Panc1 (cell line): ENCODE measurements at places on chromosomes 1 and 21.

GRCh38 chr1:241270016-241270415 is 87.0 kb downstream of the RGS7 start:
- no peak for DNase-seq

DNA sequence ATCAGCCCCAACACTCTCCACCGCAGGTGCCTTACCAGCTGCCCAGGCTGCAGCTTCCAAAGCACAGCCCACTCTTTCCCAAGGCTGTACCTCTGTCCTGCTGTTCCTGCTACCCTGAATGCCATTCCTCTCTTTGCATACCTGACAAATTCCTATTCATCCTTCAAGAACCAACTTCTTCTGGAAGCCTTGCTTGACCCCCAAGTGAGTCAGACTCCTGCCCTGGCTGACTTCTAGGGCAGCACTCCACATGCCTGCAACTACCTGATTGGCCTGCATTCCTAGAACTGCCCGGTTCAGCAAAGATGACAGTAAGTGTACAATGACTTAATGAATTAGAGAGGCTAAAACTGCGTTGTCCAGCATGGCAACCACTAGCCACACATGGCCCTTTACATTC is 20.8 kb upstream of the PDZK1IP1 start:
- no peak for DNase-seq

DNA sequence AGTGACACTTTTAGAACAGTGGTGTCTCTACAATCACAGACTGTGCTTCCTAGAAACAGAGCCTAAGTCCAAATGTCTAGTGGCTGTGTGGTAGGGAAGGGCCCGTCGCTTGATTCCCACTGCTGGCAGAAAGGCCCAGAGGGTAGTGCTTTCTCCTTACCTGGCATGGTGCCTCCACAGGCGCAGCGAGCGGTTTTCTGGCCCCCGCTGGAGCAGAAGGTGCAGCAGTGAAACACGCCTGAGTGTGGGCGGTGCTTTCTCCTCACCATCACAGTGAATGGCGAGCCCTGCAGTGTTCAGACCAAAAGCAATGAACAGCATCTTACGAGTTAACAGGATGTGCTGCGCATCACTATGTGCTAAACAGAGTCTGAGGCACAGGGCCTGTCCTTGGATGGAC is 8.3 kb downstream of the TRIM45 start:
- DNase-seq, result no peak

- DNase-seq, result no peak
These were observed 352.4 kb upstream of the RUNX1 start for GRCh38 chr21:35401476-35401875.

DNA sequence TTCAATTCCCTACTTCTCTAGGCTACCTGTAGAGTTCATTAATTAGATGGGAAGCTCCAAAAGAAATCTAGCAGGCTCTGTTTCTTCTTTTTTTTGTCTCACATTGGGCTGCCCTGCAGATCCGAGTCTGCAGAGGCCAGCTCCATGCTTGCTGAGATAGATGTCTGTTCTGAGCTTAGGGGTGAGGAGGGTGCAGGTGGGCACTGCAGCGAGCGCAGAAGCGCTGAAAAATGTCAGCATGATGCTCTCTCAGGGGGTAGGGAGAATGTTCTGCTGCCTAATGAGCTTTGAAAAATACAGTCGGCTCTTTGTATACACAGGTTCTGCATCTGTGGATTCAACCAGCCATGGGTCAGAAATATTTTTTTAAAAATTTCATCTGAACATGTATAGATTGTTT is 56.8 kb upstream of the KCNA3 start:
- no peak for DNase-seq

- DNase-seq, result no peak
These were observed 8.0 kb downstream of the DHX9 start for GRCh38 chr1:182847105-182847504.

DNA sequence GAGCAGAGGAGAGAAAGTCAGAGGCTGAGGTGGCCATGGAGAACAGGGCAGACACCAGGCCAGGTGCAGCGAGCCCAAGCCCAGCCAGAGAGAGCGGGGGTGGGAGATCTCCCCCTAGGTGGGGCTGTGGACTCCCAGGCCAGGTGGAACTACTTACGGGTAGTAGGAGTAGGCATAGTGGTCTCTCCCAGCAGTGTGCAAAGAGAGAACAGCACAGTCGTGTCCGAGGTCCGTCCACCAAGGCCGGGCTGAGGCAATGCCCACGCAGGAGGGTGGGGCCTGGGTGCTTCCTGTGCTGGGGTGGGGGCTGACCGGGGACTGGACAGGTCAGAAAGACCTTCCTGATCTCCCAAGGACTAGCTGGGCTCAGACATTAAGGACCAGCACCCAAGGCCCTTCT is 263.7 kb downstream of the PTPRU start:
- DNase-seq, result no peak

GRCh38 chr1:39416609-39417008 is 74.8 kb upstream of the BMP8A start:
- DNase-seq, result no peak

DNA sequence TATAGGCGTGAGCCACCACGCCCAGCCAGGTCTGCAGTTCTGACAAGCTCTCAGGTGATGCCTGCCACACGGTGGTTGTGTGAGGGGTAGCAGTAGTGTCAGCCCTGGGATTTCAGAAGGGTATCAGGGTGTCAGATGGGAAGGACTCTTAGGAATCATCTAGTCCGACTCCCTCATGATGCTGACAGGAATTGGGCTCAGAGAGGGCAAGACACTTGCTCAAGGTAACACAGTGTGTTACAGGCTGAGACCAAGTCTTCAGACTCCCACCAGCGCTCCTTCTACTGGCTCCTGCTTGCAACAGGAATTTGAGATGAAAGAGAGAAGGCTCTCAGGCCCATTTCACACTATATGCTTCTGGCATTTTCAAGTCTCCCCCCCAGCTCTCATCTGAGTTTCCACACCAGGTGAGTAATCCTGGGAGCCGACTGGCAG is 6.9 kb downstream of the HTR1D start:
- no peak for DNase-seq

- no peak for DNase-seq
These were observed 407.0 kb downstream of the NPHP4 start for GRCh38 chr1:5585256-5585655.

DNA sequence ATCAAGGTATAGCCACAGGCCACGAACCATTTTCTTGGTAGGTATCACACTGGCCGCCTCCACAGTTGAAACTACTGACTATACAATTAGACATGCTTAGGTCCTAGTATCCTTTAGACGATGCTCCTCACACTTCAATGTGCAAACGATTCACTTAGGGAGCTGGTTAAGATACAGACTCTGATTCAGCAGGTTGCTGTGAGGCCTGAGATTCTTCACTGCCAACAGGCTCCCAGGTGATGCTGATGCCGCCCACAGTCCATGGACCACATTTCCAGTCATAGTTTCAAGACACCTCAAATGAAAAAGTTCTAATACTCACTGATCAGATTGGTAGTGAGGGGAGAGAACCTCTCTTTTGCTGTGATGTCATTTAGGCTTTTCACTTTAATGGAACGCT is 6.8 kb downstream of the ATP5PO start:
- DNase-seq, result no peak

- DNase-seq, result no peak
These were observed 137.4 kb downstream of the KAZN start for GRCh38 chr1:14735841-14736240.

DNA sequence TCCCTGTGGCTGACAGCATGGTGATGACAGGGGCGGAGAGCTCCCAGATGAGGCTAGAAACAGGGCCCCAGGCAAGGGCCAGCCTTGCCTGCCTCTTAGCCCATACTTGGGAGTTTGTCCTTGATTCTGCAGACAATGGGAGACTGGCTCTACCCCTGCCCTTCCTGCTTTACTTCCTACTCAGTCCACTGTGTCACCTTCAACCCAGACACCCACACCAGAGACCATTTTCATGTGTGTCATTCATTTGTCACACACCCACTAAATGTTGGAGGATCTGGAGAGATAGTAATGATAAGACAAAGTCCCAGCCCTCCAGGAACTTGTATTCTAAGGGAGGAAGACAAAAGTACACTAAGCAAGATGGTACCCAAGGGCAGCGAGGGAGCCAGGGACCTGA is 43.7 kb downstream of the SYT6 start:
- DNase-seq, result no peak

- DNase-seq, result no peak
These were observed 54.6 kb upstream of the SAMSN1 start for GRCh38 chr21:14600569-14601297.

DNA sequence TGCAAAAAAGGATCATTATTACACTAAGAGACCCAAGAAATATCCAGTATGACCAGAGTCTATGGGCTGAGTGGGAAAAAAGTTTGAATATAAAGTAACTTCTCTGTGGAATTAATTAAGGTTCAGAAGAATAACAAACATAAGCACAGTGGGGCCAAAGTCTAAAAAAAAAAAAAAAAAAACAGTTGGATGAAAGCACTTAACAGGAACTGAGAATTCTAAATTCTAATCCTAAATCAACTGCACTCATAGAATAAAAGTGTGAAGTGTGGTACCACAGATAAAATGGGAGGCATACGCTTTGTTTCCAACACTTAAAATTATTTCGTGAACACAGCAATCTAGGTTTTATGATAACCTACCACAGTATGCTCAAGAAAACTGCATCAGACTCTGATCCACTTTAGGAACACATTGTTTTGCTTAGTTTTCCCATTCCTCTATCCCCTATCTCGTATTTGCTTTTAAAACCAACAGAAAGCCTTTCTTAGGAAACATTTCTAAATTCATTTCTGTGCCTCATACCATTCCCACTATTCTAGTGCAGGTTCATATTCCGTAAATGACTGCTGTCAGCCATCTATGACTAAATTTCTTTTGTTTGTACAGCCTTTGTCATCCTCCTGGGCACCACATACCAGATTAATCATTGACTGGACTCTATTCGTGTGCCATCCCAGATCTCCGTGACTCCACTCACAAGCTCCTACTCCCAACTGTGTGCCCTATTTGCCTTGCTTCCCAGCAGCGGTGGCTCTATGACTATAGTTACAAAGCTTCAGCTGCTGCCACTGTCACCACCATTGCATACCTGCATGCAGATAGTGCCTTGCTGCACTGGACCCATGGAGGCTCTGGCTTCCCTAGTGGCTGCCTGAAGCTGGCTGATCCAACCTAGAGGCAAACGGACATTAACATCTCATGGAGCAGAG is 24.9 kb downstream of the CHML start:
- DNase-seq, result no peak

DNA sequence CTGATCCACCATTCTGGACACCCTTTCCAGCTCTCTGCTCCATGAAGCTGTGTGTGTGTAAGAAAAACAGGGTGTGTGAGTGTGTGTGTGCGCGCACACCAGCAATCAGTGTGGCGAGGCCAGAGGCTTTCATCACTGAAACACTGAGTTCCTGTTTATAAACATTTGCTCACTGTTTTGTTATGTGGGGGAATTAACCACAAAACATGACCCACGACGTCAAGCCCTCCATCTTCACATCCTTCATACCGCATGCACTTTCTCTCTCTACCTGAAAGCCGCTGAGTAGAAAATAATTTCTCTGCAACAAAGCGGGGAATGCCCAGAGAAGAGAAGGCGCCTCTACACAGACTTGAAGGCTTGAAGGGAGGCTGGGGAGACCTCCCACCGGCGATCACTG is 148.9 kb upstream of the IRF2BP2 start:
- DNase-seq, result no peak

GRCh38 chr1:212941452-212941851 is 8.9 kb upstream of the VASH2 start:
- no peak for DNase-seq
